ENCODE measurements at places on chromosomes 5 and 9. TPM values are rescaled to one million over a fixed set of nuclear protein-coding genes. Genes with fewer than 3 reads are reported as not detected.

DNA sequence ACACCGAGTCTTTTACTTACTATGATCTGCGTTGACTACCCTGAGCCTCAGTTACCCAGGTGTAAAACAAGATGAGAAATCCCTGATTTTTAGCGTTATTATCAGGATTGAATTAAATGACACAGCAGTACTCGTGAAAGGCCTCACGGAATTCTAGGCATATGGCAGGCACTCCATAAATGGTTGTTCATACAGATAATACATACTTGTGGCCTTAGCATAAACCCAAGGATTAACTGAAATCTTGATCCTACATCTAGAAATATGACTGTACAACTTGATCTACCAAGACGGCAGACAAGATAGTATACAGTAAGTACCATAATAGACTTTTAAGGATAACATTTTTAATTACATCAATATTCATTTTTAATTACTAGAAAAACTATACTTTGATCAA, 409.8 kb downstream of the BNC2 start:
- no peak for DNase-seq

The IFNB1 gene
- not detected for total RNA-seq

DNA sequence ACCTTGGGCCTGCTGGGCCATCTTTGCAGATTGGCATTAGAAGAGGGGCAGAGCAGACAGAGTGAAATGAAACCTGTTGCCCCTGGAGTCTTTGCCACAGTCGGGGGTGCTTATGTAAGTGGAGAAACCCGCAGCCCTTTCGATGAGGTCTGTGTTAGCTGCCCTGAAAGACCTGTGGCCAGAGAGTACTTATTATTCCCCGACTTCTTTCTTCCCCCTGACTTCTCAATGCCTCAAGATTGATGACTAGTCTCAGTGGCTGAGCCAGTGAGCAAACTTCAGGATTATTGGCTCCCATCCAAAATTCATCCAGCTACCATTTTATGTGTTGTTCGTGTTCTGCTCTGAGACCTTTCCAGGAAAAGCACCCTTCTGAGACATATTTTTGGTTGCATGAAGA, 7.6 kb downstream of the NTRK2 start:
- DNase-seq, result no peak

DNA sequence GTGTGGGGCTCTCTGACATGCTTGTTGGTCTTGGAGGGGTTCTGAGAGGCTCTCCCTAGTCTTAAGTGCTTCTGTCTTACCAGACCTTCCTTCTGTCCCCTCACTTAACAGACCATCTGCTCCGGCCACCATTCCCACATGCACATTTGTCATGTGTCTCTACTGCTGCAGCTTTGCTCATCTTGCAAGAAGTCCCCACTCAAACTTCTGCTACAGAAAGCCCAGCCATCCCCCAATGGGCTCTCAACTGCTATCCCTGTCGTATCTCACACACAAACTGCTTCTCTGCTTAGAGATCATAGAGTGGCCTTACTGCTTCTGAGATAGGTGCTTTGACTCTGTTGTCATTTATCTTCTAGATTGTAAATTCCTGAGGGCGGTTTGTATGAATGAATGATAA, 69.4 kb downstream of the NUP214 start:
- DNase-seq, result no peak

DNA sequence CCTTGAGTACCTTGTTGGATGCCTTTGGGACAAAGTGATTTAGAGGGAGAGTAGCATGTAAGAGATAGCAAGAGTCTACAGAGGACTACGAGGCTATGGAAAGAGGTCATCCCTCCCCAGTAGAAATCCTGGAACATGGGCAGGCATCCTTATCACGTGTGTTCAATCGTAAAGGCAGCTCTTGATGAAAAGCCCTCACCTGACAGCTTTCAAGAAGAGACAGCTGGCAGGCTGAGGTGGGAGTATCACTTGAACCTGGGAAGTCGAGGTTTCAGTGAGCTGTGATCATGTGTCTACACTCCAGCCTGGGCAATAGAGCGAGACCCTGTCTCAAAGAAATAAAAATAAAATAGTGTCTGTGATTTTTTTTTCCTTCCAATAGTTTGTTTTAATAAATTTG, 112.6 kb downstream of the PCSK5 start:
- DNase-seq, result no peak

The FBXL7 gene
- total RNA-seq, result 4.4 TPM

- no peak for DNase-seq
Observed at GRCh38 chr5:132474131-132474723, 16.3 kb downstream of the IRF1 start.

DNA sequence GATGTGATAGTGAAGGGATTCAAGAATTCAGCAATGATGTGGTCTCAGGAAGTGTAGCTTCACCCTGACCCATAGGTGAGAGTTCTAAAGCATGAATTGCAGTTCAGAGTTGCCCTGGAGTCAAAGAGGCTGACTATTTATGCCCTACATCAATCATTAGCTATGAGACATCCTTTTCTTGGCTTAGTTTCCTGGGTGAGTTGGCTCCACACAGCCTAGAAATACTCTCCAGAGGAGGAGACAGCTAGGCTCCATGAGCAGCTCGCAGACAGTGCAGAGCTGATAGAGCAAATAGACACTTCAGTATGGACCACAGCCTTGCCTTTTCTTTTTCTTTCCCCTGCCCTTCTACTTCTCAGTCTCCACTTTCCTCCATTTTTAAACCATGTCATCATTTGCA, 1651.8 kb downstream of the MAT2B start:
- DNase-seq, result no peak

- DNase-seq, result no peak
Observed at GRCh38 chr9:116873937-116874914, 187.1 kb downstream of the TRIM32 start.

- DNase-seq, result no peak
Observed at GRCh38 chr5:146641941-146642340, 126.0 kb upstream of the GPR151 start.

The TGFBR1 gene
- total RNA-seq, result 75.3 TPM

DNA sequence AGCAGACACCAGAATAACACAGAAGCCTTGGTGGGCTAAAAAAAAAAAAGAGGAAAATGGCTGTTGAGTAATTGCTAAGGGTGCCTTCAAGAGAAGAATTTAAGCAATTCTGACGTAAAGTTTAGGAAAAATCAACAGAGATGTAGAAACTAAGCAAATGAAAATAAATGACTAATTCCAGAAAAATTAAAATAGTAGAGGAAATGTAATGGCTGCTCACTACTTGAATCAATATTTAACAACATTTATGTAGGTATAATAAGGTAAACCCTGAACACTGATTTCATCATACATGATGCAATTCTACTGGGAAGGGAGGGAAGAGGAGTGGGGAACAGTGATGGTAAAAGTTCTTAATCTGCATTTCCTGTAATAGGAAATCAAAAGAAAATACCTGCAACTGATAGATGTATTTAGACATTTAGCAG, 41.4 kb downstream of the PUM3 start:
- DNase-seq, result peak; percentile 82

DNA sequence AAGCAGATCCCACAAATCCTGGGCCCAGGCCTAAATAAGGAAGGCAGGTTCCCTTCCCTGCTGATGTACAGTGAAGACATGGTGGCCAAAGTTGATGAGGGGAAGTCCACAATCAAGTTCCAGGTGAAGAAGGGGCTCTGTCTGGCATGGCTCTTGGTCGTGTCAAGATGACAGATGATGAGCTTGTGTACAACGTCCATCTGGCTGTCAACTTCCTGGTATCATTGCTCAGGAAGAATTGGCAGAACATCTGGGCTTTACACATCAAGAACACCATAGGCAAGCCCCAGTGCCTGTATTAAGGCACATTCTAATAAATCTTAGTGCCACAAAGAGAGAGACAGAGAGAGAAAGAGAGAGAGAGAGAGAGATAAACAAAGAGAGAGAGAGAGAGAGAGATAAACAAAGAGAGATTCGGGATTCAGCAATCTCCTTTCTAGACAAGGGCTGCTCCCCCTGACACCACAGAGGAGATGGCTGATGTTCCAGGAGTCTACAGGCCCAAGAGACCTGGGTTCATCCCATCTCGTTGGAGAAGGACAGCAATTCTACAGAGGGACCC, 45.5 kb upstream of the HSPA9 start:
- no peak for DNase-seq

DNA sequence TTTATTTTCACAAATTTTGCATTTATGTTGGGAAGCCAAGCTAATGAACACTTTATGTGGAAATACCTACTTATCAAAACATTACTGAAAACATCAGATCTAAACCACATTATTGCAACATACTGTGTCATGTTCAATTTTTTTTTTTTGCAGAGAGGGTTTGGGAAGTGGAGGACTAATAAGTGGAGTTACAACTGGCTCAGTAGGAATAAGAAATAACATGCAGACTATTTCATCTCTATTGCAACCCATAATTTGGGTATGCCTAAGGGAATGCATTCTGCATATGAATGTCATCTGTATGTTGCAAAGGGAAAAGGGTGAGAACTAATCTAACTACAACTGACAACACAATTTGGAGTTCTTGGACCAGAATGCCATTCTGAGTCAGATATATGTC, 41.8 kb downstream of the APC start:
- DNase-seq, result peak; percentile 84

DNA sequence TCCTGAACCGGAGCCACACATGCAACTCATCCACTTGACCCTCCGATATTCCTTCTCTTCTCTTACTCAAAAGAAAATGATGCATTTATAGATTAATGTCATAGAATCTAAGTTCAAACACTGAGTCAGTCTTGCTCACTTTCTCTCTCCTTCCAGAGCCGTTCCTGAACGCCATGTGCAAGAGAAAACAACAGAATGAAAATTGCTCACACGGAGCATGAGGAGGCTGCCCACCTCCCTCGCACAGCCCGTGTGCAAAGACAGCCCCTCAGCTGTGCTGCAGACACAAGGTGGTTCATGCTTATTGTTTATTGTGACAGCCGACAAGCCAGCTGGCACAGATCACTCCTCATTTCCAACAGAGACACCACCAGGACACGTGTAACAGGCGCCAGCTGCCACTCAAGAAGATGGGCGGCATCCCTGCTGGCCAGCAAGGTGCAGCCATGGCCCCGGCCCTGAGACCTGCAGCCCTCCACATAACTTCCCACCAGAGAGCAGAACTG, 290.8 kb downstream of the GLIS3 start:
- DNase-seq, result peak; percentile 81

Measured in IMR-90 (cell line).